ENCODE measurements at places on chromosomes 16 and 17.

- DNase-seq: no peak
These were observed 42.4 kb upstream of the IRF8 start for GRCh38 chr16:85856585-85856984.

- no peak for DNase-seq
These were observed 69.4 kb downstream of the ZDHHC7 start for GRCh38 chr16:84941921-84942320.

GRCh38 chr16:366476-366875, 3.9 kb downstream of the MRPL28 start:
- DNase-seq: no peak

GRCh38 chr17:8354236-8354635, 14.6 kb downstream of the ODF4 start:
- no peak for DNase-seq

- DNase-seq: no peak
These were observed 14.9 kb downstream of the CNTNAP1 start for GRCh38 chr17:42697108-42697811.

- DNase-seq: no peak
These were observed 201.5 kb downstream of the IRF8 start for GRCh38 chr16:86100205-86101136.

DNA sequence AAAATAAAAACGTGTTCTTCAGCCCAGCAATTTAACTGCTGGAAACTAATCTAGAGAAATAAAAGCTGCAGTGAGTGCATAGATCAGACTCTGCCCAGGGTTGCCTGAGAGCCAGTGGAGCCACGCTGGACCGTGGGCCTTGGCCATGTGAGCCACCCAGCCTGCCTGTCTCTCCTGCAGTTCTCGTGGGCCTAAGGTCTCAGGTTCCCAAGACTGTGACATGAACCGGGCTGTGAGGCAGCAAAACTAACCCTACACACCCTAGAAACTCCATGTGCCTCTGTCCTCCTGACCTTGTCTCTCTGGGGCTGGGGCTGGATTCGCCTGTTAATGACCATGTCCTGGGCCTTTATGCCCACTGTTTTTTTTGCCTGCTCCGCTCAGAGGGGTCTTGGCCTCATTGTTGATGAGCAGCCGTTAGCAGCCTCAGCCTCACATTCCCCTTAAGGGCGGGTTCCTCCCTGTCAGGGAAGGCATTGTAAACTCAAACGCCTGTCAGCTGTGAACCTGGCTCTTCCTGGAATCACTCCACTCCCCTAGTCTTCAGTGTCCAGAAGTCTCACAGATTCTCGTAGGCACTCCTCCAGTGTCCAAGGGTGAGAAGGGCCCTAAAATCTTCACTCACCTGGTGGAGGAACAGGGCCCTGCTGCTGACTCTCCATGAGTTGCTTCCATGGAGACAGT, 16.9 kb downstream of the C16orf90 start:
- DNase-seq: no peak

GRCh38 chr16:46843898-46844642, 13.1 kb upstream of the C16orf87 start:
- DNase-seq: no peak

GRCh38 chr17:39729280-39729851, 966 bp downstream of the MIEN1 start:
- DNase-seq: no peak

DNA sequence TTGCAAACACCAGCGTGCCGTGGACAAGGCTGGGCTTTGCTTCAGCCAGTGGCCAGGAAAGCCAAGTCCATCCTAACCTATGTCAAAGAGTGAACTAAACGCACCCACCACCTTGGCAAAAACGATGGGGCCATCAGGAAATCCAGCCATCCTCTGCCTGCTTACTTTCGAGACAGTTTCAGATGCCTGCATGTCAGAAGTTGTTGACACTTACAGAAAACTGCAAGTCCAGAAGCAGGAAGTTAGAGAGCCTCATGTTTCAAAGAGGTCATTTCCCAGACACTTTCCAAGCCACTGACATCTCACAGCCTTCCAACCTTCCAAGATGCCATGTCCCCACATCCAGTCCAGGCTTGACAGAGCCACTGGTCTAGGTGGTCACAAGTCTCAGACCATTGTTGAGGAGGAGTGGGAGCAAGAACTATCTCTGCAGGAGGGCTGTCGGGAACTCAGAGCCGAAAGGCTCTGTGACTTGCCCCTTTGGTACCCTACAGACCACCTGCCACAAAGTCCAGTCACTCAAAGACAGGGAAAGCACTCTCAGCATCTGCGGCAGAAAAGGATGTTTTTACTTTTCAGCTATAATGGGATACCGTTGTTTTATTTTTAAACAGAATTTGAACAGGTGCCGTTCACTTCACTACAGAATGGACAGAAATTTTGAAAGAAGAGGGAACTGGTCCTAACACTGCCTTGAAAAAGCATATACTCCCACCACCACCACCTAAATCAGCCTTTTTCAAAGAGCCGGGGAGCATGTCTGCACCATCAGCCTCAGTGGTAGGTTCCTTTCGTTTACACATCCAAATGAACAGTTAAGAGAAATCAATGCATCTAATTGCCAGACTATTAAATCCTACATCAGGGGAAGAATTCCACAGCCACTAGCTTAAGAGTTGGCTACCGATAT, 5.1 kb downstream of the ZNF423 start:
- no peak for DNase-seq

- peak; percentile 75 for DNase-seq
These were observed 63.9 kb upstream of the RPH3AL start for GRCh38 chr17:416293-417206.

GRCh38 chr17:16925461-16926060, 46.4 kb downstream of the TNFRSF13B start:
- no peak for DNase-seq

DNA sequence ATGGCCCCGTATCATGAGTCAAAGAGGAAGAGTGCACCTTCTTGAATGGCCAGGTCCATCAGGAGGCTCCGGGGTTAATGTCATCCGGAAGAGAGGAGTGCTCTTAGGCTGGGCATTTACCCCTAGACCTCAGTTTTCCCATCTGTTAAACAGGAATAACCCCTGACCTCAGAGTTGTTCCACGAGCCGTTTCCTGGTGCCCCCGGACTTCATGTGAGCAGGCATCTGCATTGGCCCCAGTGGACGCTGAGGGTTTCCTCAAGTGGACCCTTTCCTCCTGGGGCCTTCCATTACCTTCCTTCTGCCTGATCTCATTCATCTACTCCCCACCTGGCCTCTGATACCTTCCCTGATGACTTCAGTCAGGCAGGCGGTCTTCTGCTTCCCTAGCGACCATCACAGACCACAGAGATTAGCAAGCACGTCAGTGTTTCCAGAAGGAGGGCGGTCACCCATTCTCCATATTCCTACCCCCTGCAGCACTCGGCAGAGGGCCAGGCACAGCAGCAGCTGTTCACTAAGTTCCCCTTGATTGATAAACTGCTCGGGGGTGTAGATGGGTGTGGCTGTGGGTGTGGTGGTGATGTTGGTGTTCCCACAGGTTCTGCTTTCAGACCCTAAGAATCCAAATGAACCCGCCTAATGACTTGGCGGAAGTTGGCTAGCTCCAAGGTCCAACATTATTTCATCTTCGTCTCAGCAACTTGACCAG, 346.6 kb upstream of the TNRC6C start:
- no peak for DNase-seq

DNA sequence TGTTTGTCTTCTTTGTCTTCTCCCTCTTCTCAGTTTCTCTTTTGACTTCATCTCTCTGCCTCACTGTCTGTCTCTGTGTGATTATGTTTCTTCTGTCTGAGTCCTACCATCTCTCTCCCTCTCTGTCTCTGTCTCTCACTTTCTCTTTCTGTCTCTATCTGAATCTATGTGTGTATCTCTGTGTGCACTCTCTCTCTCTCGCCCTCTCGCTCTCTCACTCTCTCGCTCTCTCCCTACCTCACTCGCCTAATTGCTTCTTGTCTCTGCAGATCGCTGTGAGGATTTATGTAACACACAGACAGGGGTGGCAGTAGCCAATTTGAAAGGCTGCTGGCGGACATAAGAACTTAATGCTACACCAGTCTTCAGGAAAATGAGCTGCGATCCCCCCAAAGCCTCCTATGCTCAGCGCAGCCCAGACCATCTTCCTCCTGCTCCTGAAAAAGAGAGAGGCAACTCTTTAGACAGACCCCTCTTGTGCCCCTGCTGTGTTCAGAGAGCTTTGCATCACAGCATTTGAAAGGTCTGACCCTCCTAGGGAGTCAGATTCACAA, 140.9 kb downstream of the CCT6B start:
- DNase-seq: no peak

DNA sequence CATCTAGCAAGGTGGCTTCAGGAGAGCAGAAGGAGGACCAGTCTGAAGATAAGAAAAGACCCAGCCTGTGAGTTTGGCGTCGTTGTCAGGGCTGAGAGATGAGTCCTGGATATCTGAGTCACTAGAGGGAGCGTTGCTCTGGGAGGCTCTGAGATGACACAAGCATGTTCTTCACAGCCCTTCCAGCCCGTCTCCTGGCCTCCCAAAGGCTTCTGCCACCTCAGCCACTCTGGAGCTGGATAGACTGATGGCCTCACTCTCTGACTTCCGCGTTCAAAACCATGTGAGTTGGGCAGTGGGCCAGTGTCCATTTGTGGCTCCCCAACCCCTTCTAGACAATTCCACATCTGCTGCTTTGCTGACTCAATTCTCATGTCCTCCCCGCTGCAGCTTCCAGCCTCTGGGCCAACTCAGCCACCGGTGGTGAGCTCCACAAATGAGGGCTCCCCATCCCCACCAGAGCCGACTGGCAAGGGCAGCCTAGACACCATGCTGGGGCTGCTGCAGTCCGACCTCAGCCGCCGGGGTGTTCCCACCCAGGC, 2.3 kb downstream of the TGFB1I1 start:
- DNase-seq: no peak

- DNase-seq: no peak
These were observed 7.3 kb upstream of the PRPSAP2 start for GRCh38 chr17:18850679-18851078.

DNA sequence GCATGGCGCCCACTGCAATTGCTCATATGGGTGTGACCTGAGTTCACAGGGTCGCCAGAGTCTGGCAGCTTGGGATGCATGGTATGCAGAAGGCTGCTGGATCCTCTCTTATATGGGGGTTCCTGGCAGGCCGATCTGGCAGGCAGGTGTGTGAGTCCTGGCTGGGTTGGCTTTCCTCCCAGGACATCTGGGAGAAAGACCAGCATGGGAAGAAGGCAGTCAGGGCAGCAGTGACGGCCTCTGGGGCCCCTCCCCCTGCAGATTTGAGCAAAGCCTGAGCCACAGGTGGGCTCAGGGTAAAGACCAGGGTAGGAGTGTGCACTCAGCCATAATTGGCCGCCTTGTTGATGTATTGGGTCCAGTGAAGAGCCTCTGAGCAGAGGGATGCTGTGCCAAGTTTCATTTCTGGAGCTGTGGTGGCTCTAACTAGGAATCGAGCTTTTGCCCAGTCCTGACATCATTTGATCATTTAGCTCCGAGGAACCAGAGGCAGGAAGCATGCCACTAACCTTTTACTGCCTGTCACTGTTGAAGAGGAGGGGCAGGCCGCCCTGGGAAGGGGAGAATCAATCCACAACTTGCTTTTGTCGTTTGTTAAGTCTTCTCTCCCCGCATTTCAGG, 174.3 kb downstream of the CCDC182 start:
- DNase-seq: no peak

DNA sequence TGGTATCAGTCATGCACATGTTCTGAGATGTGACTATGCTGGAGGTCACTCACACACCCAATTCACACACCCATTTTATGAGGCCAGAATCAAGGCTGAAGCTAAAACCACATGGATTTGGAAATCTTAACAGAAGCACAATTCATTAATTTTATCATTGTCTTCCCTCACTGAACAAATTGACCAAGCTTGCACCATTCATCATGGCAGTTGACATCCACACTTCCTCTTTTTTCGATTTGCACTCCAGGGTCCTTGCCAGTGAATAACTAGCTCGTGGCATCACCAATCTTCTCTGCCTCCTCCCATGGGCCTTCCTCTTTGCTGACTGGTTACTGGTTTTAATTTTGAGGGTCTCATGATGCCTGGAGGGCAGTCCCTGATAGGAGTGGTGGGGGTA, 123.0 kb upstream of the ASIC2 start:
- no peak for DNase-seq

- no peak for DNase-seq
These were observed 2.2 kb upstream of the MPG start for GRCh38 chr16:75580-76501.

- DNase-seq: no peak
These were observed 4.9 kb downstream of the SOX9 start for GRCh38 chr17:72125742-72126141.

DNA sequence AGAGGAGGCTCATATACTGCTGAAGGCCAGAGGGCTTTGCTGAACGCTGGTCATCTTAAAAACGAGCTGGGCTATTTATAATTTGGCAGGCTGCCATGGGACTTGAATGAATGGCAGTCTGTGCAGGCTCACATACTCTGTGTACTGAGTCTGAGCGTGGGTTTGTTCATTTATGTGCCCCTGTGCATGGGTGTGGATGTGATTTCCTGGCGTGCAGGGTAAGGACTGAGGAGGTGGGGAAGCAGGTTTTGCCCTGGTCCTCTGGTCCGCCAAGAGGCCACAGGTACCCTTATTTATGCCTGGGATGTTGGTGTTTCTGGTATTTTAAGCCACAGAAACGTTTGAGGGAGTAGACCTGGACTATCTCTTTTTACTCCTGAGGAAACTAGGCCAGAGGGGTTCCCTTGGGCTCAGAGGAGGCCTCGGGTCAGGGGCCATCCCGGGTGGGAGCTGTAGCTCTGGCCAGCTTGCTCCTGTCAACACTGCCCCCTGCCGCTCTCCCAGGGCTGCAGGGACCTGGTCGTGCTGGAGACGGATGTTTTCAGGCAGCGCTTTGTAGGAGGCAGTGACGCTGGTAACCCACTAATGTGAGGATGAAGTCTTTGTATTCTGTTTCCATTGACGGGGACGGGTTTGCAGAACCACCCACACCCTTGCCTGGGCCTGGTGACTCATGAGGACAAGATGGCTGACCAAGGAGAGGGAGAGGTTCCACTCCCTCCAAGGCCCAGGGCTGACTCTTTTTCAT, 184.4 kb downstream of the MSI2 start:
- DNase-seq: peak; percentile 68

GRCh38 chr17:2008332-2009126, 16.6 kb downstream of the RTN4RL1 start:
- no peak for DNase-seq

- DNase-seq: no peak
These were observed 447.3 kb downstream of the HS3ST4 start for GRCh38 chr16:26139091-26139490.

- no peak for DNase-seq
These were observed 86.7 kb upstream of the ATP2A3 start for GRCh38 chr17:4050971-4051370.

GRCh38 chr17:49523706-49524472, 28.8 kb downstream of the NGFR start:
- no peak for DNase-seq

- DNase-seq: no peak
These were observed 600.9 kb downstream of the CDH8 start for GRCh38 chr16:61435346-61435745.

DNA sequence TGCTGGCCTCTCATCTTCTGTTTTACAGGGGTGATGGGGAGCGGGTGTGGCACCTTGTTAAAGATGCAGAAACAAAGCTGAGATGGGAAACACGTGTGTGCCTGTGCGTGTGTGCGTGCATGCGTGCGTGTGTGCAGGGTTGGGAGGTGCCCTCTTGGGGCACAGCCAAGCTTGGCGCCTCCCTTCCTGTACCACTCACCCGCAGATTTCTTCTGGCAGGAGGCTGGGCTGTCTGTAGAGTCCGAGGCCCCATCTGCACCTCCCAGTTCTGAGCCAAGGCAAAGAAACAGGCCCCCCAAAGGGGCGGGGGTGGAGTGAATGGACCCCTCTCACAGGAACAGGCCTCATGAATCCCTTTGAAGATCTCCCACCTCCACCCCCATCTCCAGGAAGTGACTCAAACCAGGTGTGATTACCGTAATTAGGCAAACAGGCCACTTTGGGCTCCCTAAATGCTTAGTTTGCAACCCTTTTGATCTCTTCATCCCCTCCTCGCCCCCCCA, 20.9 kb downstream of the TNS4 start:
- DNase-seq: peak; percentile 84

All from CD4-positive, alpha-beta T cell treated with Interleukin-2 at 100 ng/mL for 4 hours (primary cell).